LNCaP clone FGC (cell line): ENCODE measurements at places on chromosomes 16 and 17.

DNA sequence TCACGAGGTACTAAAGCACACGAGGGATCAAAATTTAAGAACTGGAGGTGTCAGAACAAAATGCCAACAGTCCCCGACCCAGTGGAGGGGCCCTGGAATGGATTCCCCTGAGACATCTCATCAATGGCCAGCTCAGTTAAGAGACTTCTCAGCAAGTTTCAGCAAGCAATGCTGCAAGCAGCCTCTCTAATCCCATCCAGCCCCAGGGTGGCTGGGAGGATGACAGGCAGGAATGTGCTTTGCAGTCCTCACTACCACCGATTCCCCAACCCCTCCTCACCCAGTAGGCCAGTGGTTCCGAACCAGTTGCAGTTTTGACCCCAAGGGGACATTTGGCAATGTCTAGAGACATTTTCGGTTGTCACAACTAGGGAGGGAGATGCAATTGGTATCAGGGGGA lies 8.7 kb downstream of the GPRC5B start:
- DNase-seq, result no peak

DNA sequence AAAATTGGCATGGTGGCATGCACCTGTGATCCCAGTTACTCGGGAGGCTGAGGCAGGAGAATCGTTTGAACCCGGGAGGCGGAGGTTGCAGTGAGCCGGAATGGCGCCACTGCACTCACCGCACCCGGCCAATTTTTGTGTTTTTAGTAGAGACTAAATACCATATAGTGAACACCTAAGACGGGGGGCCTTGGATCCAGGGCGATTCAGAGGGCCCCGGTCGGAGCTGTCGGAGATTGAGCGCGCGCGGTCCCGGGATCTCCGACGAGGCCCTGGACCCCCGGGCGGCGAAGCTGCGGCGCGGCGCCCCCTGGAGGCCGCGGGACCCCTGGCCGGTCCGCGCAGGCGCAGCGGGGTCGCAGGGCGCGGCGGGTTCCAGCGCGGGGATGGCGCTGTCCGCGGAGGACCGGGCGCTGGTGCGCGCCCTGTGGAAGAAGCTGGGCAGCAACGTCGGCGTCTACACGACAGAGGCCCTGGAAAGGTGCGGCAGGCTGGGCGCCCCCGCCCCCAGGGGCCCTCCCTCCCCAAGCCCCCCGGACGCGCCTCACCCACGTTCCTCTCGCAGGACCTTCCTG lies at the start of gene HBQ1:
HBQ1 (plus strand) TSS at position 359 of the 575 bp plus-strand sequence; CDS start at position 387, 28 bp downstream.
- DNase-seq, result no peak

DNA sequence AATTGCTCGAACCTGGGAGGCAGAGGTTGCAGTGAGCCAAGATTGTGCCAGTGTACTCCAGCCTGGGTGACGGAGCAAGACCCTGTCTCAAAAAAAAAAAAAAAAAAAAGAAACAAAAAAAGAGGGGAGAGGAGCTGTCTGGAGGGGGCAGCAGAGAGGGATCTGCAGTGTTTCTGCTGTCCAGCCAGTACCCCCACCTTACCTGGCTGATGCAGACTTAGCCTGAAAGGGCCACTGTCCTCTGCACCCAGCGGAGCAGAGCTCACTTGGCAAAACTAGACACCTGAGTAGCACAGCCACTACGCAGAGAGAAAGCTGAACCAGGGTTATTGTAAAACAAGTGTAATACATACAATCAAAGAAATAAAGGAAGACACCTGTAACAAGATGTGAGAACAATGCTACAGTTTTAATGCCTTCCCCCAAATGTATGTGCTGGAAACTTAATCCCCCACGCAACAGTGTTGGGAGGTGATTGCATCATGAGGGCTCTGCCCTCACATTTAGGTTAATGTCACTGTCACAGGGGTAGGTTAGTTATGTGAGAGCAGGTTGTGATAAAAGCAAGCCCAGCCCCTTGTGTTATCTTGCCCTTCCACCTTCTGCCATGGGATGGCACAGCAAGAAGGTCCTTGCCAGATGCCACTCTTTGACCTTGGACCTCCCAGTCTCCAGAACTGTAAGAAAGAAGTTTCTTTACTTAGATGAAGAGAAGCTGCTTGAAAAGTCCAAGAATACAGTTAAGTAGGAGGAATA lies 211.2 kb downstream of the RPTOR start:
- DNase-seq, result no peak

DNA sequence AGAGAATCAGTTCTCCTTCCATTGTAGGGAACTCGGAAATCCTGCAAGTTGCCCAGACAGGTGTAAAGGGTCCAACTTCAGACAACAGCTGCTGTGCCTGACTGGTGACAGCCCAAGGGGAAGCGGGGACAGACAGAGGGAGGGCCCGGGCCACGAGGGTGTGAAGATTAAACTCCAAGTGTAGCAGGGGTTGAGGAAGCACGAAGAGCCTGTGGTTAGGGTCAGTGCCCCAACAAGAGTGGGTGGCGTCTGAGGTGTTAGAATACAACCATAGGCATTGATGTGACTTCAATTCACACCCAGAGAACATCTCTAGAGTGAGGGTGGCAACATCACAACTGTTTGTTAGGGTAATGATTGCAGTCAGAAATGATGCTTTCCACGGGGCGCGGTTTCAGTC lies 39.1 kb downstream of the ASPA start:
- DNase-seq, result no peak
